Activated effector memory CD4-positive, alpha-beta T cell treated with anti-CD3 and anti-CD28 coated beads, Interleukin-2, amount 50 U/mL, for 16 hours (primary cell): ENCODE measurements at places on chromosomes 13 and 19.

DNA sequence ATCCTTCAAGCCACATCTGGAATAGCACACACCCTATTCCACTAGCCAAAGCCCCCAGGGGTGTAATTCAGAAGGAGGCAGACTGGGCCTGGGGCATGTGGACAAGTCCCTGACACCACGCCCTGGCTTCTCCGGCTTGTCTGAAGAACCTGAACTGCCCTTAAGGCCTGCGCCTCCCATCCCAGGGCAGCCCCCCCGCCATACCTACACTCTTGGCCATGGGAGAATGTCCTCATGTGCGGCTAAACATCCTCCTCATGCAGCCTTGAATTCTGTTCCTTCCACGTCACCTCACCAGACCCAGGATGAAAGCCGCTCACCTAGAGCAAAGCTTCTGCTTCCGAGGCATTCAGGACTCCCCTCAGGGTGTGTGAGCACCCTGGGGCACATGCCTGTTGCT lies 24.3 kb upstream of the POU2F2 start:
- DNase-seq: no peak

DNA sequence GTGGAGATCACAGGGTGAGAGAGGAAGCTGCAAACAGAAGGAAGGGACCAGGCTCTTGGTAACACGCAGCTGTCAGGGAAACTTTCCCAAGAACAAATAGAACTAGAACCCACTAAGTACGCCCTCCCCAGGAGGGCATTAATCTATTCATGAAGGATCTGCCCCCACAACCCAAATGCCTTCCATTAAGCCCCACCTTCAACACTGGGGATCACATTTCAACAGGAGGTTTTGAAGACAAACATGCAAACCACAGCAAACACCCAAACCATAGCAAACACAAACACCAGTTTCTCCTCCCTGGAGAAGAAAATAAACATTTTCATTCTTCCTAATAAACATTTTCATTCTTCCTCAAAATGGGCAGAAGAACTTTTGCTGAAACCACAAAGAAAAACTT lies 329.6 kb downstream of the EFNB2 start:
- DNase-seq: no peak

DNA sequence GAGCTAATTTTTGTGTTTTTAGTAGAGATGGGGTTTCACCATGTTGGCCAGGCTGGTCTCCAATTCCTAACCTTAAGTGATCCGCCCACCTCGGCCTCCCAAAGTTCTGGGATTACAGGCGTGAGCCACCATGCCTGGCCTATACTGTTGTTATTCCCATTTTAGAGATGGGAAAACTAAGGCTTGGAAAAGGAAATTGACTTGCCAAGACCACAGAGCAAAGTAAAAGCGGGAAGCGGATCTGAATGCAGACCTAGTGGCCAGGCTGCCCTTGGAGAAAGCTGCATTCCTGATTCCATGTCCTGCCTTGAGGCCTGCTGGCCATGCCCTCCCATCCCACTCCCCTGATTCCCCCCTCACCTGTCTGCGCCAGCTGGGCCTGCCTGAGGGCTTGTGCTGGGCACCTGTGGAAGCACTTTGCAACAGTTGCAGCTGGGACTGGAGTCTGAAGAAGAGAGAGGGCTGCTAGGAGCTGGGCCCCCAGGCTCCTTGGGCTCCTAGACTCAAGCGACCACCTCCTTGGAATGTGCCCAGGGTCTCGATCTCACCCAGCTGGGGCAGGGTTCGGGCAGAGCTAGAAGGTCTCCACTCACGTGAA lies 5.7 kb downstream of the PALM3 start:
- no peak for DNase-seq

DNA sequence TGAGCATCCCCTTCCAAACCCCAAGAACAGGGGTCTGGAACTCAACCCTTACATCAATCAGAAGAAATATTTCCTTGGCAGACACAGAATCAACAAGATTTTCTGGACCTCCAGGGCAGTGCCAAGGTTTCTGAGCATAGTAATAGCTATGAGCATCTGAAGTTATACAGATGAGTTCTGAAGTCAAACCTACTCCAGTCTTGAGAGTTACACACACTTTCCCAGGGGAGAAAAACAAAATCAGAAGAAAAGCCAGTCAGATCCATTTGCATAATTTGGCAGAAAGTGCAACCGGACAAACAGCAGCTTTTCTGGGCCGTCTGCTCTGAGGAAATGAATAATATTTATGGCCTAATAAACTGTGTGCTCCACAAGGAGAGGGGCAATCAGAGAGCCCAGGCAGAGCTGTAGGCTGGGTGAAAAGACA lies 93.1 kb downstream of the KL start:
- no peak for DNase-seq

- DNase-seq: no peak
Observed at GRCh38 chr19:2820112-2820702, 539 bp downstream of the ZNF554 start.

GRCh38 chr13:76778853-76779252 lies 107.4 kb downstream of the KCTD12 start:
- no peak for DNase-seq

DNA sequence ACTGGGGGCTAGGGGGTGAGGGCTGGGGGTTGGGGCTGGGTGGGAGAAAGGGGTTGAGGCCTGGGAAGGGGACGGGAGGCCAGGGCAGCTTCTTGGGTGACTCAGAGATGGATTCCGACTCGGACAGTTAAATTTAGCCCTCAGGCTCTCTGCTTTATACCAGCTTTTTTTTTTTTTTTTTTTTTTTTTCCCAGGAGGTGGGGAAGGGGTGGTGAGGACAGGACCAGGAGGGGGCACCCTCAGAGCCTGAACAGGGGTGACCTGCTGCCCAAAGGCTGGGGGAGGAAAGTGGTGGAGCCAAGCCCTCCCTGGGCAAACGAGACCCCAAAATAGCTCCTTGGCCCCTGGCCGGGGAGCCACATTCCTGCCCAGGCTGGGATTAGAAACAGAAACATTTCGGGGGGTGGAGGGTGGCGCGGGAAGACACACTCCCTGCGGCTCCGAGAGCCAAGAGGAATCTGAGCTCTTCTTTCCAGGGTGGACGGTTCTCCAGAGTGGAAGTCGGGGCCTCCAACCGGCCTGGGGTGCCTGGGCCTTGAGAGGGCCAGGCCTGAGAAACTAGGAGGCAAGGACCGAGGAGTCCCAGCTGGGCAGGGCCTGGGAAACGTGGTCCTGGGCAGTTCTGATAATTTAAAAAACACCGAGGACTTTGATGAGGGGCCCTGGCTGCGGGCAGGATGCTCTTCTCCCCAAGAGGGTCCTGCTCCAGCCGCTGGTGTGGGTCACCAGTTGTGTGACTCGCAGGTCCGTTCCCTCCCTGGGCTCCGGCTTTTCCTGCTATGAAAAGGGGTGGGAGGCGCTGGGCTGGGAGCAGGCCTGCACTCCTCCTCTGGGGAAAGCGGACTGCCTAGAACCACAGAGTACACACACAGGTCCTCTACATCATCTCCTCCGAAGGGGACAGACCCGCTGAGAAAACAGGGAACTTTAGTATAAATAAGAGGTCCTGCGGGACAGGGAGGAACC lies 813 bp upstream of the DMPK start:
- DNase-seq: no peak

DNA sequence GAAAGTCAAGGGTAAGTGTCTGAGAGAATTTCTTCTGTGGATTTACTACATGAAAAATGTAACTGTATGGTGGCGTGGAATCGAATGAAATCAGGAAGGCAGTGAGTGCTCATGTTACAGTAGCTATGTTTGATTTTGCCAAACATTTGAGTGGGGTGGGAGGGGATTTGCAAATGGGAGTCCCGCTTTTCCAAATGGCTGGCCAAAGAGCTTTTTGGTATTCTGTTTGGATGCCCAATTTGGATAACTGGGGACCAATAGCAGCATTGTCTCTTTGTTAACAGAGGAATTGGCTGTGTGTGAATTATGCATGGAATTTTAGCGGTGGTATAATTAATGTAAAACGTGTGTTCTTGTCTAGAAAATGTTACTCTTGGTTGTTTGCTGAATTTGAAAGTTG lies 17.8 kb downstream of the HNRNPM start:
- no peak for DNase-seq

- DNase-seq: no peak
Observed at GRCh38 chr13:45630791-45631190, 15.3 kb upstream of the ERICH6B start.

DNA sequence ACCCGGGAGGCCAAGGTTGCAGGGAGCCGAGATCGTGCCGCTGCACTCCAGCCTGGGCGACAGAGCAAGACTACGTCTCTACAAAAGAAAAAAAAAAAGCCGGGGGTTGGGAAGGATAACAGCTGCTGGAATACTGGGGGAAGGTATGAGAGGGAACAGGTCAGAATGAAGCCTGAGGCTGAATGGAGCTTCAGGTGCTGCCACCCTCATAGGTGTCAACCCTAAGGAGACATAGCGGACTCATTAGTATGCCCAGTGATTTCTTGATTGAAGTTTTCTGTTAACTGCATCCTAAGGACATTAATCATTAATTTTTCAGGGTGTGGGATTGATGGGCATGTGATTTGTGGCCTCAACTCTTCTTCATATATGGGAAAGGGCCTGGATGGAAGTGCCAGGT lies 6.0 kb downstream of the SMARCA4 start:
- DNase-seq: no peak

- no peak for DNase-seq
Observed at GRCh38 chr19:47001584-47001983, 18.1 kb upstream of the NPAS1 start.

DNA sequence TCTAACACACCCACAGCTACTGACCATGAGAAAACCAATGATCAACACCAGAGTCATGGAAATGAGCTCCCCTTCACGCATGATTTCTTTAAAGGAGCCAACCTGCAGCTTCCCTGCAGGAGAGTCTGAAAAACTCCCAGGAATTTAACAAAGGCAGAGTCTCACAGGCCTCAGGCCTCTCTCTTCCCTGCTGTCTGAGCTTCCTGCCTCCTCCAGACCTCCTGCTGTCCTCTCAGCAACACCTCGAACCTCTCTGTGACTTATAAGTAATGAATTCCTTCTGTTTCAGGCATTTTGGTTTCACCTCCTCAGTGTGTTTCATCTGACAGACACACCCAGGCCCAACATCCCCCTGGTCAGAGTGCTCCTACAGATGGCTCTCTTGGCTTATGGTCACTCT lies 1044.4 kb downstream of the UQCRFS1 start:
- no peak for DNase-seq

- DNase-seq: peak; percentile 78
Observed at GRCh38 chr13:49627831-49628652, at the start of gene ARL11. Gene ARL11, plus strand, starts transcription at chr13:49628507. Its CDS starts 1,941 bp downstream, at chr13:49630448.

DNA sequence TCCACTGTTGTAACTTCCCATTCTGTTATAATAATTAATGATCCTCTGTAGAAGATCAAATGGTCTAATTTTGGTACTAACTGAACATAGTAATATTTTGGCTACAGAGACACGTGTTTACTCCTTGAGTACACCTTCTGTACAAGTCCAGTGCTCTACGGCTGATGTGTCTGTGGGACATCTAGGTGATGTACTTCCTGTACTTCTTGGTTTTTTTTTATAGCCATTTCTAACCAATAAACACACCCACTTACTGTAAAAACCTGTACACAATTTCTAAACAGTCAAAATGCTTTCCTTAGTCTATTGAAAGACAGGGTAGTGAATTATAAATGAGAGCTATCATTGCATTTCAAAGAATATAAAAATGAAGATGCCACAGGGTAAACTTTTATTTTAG lies 118.7 kb downstream of the RNF17 start:
- no peak for DNase-seq
